ENCODE measurements at places on chromosomes 1 and 21.

- peak; percentile 9 for DNase-seq
Measured at GRCh38 chr1:230632273-230632873, 9.9 kb upstream of the COG2 start.

GRCh38 chr1:113783254-113784103, 24.2 kb upstream of the PHTF1 start:
- no peak for DNase-seq

- DNase-seq, result no peak
Measured at GRCh38 chr1:162868972-162869371, 8.0 kb upstream of the CCDC190 start.

- no peak for DNase-seq
Measured at GRCh38 chr1:201813226-201813625, 15.7 kb upstream of the IPO9 start.

GRCh38 chr1:27348861-27349783, 7.3 kb downstream of the SYTL1 start:
- DNase-seq, result no peak

DNA sequence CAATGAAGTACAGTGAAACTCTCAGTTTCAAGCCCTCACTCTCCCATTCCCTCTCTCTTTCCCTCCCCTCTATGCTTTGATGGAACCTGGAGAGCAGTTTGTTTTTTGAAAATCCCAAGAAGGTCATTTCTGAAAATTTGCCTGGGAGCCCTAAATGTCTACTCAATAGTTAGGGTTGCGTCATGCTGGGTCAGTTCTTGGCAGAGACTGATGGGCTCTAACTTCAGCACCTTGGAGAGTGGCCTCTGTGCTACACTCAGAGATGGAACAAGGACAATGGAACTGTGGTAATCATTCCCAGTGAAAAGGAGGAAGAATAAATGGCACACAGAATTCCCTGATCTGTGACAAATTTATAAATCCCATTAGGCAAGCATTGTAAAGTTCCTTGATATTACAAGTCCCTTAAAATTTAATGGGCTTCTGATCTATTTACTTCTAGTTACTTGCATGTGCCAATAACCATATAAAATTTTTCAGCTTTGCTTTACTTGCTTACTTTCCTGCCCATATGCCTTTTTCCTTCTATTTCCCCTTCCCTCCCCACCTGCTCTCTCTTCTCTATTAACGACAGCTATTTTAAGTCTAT, 182.9 kb upstream of the KCND3 start:
- peak; percentile 62 for DNase-seq

GRCh38 chr1:155850345-155850744, 6.7 kb downstream of the GON4L start:
- no peak for DNase-seq

- DNase-seq, result no peak
Measured at GRCh38 chr1:94463056-94463764, 45.0 kb downstream of the ABCD3 start.

- DNase-seq, result no peak
Measured at GRCh38 chr1:204357551-204358490, 1.9 kb downstream of the PLEKHA6 start.

DNA sequence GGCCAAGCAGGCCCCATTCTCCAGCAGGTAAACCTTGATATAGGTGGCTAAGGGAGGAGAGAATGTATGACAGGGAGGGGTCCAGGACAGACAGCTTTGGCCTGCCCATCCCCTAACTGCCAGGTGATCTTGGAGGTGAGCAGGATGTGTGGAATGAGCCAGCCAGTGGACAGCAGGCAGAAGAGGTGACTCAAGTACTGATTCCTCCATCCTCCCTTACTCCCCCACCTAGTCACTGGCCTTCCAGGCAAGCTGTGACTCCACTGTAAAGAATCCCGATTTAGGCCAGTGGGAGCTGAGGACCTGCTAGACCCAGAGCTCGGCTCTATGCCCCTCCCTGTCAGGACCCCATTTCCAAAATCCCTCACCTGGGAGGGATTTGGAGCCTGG, 36.6 kb downstream of the RIMS3 start:
- no peak for DNase-seq

- DNase-seq, result no peak
Measured at GRCh38 chr1:14800014-14800413, 201.5 kb downstream of the KAZN start.

- no peak for DNase-seq
Measured at GRCh38 chr1:163768576-163768975, 446.8 kb downstream of the NUF2 start.

- no peak for DNase-seq
Measured at GRCh38 chr1:55040933-55041494, 1.7 kb downstream of the PCSK9 start.

GRCh38 chr21:15098908-15099307, 34.1 kb upstream of the NRIP1 start:
- no peak for DNase-seq

GRCh38 chr1:147628441-147628840, 41.9 kb downstream of the ACP6 start:
- no peak for DNase-seq

Data from neural crest cell (in vitro differentiated cells).